ENCODE measurements at places on chromosomes 7 and 10.
A peak's percentile ranks its signal among the peaks of the same experiment; 100 is the strongest.

- DNase-seq: no peak
Measured at GRCh38 chr10:12353399-12354242, 4.3 kb downstream of the CAMK1D start.

DNA sequence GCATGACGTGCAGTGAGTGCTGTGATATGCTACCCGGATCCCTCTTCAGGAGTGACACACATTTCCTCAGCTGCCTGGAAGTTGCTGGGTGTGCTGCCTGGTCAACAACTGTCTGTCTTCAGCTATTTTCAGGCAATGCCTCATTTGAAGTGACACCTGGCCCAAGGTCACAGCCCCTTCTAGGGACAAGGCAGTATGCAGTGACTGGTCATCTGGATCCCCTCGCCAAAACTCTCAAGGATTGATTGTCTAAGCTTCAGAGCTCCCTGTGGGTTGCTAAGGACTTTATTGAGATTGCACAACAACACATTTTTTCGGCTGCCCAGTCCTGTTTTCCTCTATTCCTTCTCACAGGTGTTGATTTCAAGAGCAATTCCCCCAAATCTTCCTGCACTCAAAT is 108.8 kb downstream of the GNAI1 start:
- DNase-seq: no peak

DNA sequence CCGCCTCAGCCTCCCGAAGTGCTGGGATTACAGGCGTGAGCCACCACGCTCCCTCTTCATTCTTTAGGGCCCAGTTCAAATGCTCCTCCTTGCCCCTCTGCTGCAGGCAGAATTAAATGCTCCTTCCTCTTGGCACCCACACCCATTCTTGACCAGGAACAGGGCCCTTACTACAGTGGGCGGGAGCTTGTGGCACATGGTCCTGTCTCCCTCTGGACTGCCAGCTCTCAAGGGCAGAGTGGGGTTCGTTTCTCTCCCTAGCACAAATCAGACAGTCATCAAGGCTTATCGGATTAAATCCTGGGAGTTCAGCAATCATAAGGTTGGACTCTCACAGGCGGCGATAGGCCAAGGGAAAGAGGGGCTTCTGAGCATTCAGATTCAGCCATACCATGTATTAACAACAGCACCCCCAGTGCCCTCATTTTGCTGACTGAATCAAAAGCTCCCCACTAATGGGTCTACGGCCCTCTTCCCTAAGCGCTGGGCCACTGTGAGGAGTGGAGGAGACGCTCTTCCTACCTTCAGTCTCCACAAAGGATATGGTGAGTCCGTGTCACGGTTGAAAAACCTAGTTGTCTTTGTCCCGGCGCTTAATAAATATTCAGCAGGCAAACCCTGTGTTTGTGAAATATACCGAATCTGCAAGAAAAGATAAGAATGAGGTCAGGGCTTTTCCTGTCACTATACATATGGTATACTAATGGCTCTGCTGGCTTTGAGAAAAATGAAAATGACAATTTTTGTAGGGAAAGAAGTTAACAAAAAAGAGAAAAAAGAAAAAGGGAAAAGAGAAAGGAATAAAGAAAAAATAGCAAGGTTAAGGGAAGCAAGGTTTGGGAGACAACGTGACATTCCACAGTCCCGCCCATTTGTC is 107.4 kb downstream of the CLEC2L start:
- no peak for DNase-seq

- no peak for DNase-seq
Measured at GRCh38 chr7:65463184-65463583, 89.5 kb downstream of the ZNF92 start.

- no peak for DNase-seq
Measured at GRCh38 chr10:79137826-79138225, 69.1 kb downstream of the ZMIZ1 start.

DNA sequence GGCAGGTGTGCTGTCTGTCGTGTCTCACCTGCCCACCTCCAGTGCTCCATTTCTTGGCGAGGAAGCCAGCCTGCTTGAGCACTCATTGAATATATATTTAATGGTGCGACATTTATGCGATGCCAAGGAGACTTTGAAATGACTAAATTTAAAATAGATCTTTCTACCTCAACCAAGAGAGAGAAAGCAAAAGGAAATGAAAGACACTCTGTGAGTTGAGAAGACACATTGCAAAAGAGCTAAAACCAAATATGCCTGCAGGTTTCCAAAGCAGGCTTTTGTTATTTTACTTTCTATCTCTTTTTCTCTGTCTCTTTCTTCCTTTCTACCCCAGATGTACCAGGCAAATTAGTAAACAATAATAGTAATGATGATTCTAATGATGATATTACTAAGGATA is 53.6 kb upstream of the AOAH start:
- DNase-seq: no peak

GRCh38 chr7:80637911-80638765 is at the start of gene CD36:
TSS of gene CD36 (plus strand) at chr7:80638642. CDS start at chr7:80646741, 8,099 bp downstream.
- no peak for DNase-seq

DNA sequence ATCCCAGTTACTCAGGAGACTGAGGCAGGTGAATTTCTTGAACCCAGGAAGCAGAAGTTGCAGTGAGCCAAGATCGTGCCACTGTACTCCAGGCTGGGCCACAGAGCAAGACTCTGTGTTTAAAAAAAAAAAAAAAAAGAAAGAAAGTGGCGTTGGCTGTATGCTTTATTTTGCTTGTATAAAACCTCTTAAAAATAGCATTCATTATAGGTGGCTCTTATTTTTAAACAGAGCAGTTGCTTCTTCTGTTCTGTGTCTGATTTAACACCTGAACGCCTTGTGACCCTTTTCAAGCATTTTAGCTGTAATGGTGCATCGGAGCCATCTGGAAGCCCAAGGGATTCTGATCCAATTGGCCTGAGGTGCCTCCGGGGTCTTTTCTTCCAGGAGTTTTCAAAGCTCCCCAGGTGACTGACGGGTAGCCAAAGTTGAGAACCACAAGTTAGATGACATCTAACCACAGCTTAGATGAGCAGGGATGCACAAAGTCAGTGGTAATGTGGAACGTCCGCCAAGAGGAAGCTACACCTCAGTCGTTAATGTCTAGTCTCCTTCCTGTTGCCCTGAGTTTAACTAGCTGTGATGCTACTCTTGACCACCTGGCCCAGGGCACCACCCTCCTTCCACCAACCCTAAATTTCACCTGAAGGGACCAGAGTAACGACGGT is 274.6 kb upstream of the KLF6 start:
- DNase-seq: no peak

DNA sequence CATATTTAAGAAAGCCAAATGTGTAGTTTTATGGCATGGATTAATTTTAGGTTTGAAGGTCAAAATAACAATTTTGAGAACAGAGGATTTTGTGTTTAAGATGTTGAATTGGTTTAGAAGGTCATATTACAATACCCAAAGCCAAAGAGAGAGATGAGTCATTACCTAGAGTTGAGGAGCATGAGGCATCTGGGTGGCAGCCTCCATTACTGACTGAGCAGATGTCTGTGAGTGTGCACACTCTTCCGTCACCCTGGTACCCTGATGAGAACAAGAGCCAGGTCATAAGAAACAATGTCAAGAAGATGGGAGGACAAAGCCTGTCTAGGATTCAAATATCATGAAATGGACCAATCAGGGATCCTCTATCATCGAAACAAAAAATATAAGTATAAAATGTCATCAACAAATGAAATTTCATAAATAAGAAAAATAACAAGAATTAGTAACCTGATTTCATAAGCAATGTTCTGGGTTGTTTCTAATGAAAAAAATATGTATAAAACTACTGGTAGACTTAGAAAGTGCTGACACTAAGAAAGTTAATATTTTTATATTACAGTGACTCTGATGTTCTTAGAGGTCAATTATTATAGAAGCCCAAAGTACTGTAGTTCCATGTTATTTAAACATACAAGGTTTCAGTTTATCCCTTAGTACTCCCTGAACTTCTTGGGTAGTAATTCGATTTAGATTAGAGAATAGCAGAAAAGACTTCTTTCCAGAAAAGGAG is 20.0 kb downstream of the CUBN start:
- DNase-seq: no peak

DNA sequence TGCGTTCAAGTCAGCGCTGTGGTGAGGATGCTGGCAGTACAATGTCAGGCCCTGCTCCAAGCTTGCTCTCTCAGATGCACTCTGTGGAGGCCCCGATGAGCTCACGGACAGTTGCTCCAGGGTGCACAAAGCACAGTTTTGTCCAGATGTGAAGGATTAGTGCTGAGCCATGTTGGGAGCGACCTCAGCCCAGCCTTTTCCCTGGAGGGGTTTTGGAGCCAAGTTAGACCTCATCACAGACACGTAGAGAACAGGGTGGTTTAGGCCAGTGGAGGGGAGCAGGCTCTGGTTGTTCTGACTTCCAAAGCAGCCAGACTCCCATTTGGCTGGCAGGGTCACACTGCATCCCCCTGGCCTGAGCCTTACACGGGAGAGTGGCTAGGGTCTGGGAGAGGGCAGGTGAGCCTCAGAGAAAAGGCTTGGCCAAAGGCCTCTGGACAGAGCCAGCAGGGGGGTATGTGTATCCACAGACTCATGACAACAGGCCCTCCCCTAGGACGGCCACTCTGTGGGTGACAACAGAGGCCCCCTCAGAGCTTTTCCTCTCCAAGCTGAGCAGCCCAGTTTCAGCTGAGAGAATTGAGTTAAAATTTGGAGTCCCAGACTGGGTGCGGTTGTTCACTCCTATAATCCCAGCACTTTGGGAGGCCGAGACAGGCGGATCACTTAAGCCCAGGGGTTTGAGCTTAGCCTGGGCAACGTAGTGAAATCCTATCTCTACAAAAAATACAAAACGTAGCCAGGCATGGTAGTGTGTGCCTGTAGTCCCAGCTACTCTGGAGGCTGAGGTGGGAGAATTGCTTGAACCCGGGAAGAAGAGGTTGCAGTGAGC is 4.7 kb downstream of the PLAC9 start:
- DNase-seq: peak; percentile 62

DNA sequence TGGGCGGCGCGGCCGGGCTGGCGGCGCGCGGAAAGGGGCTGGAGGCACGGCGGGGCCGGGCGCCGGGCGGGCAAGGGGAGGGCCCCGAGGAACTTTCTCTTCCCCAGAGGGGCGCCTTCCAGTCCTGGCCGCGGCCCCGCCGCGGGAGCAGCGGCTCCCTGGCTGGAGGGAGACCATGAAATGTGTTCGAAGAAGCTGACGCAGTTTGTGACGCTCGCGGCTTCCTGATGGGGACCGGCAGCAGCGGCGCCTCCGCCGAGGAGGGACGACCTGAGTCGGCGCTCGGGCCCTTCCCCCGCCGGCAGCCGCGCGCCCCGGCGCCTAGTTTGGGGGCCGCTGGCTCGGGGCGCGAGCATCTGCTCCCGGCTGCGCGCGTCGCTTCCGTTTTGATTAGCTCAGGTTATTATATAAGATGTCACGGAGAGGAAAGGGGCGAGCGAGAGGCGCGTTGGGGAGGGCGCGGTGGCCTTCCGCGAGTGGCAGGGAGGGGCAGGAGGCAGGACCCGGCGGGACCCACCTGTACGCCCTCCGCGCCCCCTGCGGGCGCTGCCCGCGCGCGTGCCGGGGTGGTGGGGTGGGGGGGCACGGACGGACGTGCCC is 57.1 kb upstream of the PCGF5 start:
- peak; percentile 86 for DNase-seq

- no peak for DNase-seq
Measured at GRCh38 chr7:26609532-26609931, 254.9 kb downstream of the SKAP2 start.

DNA sequence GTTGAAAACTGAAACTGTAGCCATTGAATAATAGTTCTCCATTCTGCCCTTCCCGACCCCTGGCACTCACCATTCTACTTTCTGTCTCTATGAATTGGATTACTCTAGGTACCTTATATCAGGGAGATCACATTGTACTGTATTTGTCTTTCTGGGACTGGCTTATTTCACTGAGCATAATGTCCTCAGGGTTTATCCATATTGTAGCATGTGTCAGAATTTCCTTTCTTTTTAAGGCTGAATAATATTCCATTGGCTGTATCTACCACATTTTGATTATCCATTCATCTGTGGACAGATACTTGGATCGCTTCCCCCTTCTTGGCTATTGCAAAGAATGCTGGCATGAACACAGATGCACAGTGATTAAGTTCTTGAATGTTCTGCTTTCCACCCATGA is 107.4 kb downstream of the CDH23 start:
- DNase-seq: no peak

GRCh38 chr10:3935933-3936359 is 150.9 kb upstream of the KLF6 start:
- DNase-seq: no peak

DNA sequence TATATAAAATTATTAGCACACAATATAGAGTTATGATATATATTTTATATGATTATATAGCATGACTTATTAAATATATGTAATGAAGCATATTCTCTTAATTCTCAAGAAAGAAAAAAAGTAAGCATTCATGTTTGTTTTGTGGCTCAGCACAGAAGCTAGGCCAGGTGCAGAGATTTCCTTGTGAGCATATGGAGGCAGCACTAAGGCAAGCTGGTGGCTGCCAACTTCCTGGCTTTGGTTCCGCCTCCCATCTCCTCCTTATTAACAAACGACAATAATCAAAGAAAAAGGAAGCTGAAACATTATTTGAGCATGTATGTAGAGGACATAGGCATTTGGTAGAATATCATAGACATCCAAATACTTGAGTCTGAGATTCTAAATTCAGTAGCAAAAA is 130.3 kb downstream of the ST7 start:
- no peak for DNase-seq

DNA sequence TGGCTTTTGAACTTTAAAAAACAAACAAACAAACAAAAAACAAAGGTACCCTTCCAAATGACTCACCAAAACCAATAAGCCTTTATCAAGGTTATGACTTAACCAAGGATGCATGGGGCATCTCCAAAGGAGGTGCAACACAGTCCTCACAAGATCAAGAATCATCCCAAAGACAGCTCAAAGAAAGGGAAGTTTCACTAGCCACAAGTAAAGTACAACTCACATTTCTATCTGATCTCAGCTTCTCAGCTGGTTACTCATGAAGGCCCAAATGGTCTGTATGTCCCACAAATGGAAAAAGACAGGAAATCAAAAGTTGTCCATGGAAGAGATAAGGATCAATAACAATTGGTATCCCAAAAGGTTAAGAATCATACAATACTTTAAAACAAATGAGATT is 6.0 kb upstream of the MKLN1 start:
- DNase-seq: no peak

DNA sequence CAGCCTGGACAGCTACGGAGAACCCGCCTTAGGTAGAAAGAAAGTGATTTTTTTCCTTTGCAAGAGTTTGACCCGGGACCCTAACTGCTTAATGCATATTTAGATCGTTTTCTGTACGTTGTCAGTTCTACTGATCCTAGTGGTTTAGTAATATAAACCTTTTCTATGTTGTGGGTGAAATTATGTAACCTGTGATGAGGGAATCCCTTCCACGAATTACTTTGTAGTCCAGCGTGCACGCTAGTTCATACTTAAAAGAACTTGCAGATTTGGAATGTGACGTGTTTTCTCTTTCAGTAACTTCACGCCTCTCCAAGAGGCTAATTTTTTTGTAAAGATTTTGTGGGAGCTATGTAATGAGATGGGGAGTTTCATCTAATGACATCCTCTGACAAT is 705 bp downstream of the SLF2 start:
- DNase-seq: no peak

GRCh38 chr7:84193747-84194146 is 842 bp downstream of the SEMA3A start:
- DNase-seq: no peak

GRCh38 chr7:121752706-121753105 is 120.3 kb upstream of the PTPRZ1 start:
- DNase-seq: no peak

- DNase-seq: no peak
Measured at GRCh38 chr7:148699782-148700629, 1.3 kb downstream of the CUL1 start.

Measured in heart left ventricle (tissue), 16 donors.